Cardiac fibroblast (primary cell): ENCODE measurements at places on chromosomes 3 and 15.

- DNase-seq = peak; percentile 86
These were observed 17.9 kb upstream of the ANKRD28 start for GRCh38 chr3:15815696-15816095.

GRCh38 chr3:3145831-3146230 lies 19.1 kb downstream of the TRNT1 start:
- DNase-seq = no peak

GRCh38 chr15:77228828-77229227 lies 157.9 kb upstream of the TSPAN3 start:
- DNase-seq = no peak

GRCh38 chr3:73765878-73766545 lies 141.3 kb upstream of the PDZRN3 start:
- DNase-seq = no peak

- DNase-seq = no peak
These were observed 423.7 kb downstream of the C3orf38 start for GRCh38 chr3:88573472-88573871.

- no peak for DNase-seq
These were observed 341.3 kb downstream of the TBL1XR1 start for GRCh38 chr3:176855901-176856486.

DNA sequence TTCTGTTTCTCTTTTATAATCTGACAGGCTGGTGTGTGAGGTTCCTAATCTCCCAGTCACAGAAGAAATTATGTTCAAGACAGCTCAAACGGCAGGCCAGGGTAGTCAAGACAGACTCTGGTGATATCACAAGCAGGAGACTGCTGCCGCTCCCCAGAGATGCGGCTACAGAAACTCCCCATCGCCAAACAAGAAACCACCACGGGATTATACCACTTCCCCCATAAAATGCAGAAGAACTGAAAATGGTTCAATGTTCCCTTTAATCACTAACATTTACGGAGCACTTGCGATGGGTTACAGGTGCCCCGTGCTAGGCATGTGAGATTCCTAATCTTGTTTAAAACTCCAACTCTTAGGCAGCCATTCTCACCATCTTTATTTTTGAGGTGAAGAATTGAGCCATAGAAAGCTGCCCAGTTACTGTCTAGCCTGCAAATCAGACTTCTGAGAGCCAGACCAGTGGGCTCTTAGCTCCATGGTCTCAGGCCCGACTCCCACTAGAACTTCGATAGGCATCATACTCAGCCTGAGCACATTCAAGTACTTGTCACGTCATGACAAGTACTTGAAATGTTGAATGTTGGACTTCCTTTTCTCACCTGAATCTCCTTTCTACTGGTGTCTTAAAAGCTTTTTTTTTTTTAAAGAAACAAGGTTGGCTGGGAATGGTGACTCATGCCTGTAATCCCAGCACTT lies 58.4 kb downstream of the TBC1D2B start:
- no peak for DNase-seq
